ENCODE measurements at places on chromosomes 6 and 20.

GRCh38 chr20:44186674-44187053, 324 bp downstream of the JPH2 start:
- DNase-seq = no peak

GRCh38 chr6:43763812-43764522, 6.0 kb upstream of the VEGFA start:
- DNase-seq = no peak

GRCh38 chr6:7431674-7432390, 42.2 kb downstream of the RIOK1 start:
- DNase-seq = peak; percentile 48

GRCh38 chr6:39882531-39882899, 51.7 kb downstream of the MOCS1 start:
- peak; percentile 99 for DNase-seq

- no peak for DNase-seq
These were observed 249.4 kb downstream of the ATXN1 start for GRCh38 chr6:16511723-16512489.

- DNase-seq = no peak
These were observed 10.8 kb downstream of the NCOA5 start for GRCh38 chr20:46078954-46079353.

GRCh38 chr20:58711266-58712051, 18.9 kb downstream of the NPEPL1 start:
- DNase-seq = no peak

GRCh38 chr6:135071541-135071940, 16.9 kb upstream of the HBS1L start:
- DNase-seq = no peak

- DNase-seq = no peak
These were observed 10.6 kb downstream of the PGK2 start for GRCh38 chr6:49776444-49776843.

DNA sequence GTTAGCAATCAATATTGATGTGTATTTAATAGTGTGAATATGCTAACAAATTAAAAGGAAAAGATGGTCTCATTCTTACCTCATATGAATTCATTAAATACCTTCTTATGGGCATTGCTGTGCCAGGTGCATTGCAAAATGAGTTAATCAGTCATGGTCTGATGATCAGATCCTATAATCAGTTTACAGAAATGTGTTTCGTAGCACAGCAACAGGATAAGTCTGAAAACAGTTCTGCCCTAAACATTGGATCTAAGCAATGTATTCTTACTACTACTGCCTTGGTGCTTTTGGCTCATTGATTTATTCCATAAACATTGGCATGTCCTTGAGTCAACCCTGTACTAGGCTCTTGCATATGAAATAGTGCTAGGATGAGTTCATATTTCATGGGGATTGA, 417.0 kb upstream of the JAG1 start:
- no peak for DNase-seq

GRCh38 chr6:165842281-165842936, 179.4 kb upstream of the PDE10A start:
- DNase-seq = no peak

GRCh38 chr6:37554480-37554819, 54.8 kb upstream of the CCDC167 start:
- DNase-seq = no peak

- peak; percentile 73 for DNase-seq
These were observed 8.3 kb downstream of the CCM2L start for GRCh38 chr20:32018269-32019155.

DNA sequence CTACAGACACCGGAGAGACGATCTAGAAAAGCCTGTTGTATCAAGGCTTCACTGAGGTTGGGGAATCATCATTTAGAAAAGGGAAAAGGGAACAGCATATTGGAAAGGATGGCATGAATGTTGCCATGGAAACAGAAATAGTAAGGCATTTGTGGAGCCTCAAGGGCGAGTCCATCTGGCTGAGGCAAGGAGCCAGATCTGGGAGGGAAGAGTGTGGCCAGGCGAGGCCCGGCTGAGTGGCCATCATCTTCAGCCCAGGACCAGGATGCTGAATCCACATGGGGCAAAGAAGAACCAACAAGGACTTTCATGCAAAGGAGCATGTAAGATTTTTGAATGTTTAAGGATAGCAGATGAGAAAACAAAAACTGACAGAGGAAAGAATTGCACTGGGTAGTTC, 85.8 kb downstream of the MAP3K5 start:
- no peak for DNase-seq

- DNase-seq = no peak
These were observed 33.7 kb upstream of the SIRPA start for GRCh38 chr20:1861347-1861976.

- DNase-seq = peak; percentile 24
These were observed 154.3 kb downstream of the VEGFA start for GRCh38 chr6:43924222-43924702.

- DNase-seq = no peak
These were observed 995.8 kb upstream of the FLRT3 start for GRCh38 chr20:15333170-15333569.

- DNase-seq = no peak
These were observed 11.4 kb upstream of the SSTR4 start for GRCh38 chr20:23023621-23024177.

DNA sequence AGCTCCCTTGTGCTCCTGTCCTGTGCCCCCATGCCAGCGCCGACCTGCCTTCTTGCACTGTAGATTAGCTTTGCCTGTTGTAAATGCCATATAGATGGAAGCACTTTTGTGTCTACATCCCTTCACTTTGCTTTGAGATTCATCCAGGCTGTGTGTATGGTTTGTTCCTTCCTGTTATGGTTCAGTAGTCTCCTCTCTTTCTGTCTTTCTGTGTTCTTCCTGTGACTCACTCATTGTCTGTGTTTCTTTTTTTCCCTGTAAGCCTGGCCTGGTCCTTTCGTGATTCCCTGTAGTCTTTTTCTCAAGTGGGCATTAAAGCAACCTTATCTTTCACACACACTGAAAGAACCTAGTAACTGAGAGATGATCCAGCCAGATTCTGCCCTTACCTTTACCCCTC, 66.6 kb downstream of the JARID2 start:
- DNase-seq = no peak

DNA sequence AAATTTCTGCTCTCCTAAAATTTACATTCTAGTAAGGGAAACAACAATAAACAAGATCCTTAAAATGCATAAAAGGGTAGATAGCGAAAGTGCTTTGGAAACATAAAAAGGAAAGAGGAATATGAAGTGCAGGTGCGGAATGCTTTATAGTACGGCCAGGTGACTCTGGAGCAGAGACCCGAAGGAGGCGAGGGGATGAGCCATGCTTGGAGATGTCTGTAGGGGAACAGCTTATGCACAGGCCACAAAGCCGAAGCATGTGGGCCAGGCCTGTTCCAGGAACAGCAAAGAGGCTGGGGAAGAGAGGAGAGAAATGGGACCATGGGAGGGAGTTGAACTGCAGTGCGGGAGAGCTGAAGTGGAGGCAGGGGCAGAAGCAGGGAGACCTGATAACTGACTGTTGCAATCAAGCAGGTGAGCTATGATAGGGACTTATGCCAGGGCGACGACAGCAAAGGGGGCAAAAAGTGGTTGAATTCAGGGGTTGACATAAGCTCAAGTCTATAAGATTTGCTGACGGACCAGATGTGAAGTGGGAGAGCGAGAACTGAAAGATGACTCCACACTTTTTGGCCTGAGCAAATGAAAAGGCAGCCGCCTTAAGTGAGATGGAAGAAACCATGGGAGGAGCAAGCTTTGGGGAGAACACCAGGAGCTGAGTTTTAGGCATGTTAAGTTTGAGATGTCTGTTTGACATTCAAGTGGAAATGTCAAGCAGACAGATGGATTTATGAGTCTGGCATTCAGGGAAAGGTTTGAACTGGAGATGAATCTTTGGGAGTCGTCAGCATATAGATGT, 83.1 kb downstream of the CNBD2 start:
- no peak for DNase-seq

GRCh38 chr20:53916173-53916512, 154.3 kb downstream of the BCAS1 start:
- no peak for DNase-seq

- DNase-seq = no peak
These were observed 28.2 kb downstream of the ZFAND3 start for GRCh38 chr6:37847704-37848103.

DNA sequence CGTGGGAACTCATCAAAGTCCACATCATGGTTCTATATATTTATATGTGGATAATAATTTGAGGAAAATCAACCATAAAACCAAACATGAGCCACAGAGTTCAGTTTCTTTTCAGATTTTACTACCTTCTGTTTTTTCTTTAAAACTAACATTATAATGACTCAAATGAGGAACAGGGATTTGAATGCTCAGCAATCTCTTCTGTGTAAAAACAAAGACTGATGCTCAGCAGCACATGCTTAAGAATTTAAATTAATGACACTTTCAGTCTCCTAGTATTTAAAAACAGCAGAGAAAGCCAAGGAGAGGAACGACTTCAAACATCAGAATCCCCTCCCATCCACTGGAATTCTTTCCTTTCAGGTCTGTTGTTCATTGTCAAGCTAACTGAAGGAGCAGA, 72.7 kb downstream of the PSMG4 start:
- DNase-seq = no peak

GRCh38 chr6:26033941-26034354, 53.3 kb upstream of the HFE start:
- no peak for DNase-seq

- no peak for DNase-seq
These were observed 39.7 kb downstream of the ZC3H12D start for GRCh38 chr6:149445095-149445466.

DNA sequence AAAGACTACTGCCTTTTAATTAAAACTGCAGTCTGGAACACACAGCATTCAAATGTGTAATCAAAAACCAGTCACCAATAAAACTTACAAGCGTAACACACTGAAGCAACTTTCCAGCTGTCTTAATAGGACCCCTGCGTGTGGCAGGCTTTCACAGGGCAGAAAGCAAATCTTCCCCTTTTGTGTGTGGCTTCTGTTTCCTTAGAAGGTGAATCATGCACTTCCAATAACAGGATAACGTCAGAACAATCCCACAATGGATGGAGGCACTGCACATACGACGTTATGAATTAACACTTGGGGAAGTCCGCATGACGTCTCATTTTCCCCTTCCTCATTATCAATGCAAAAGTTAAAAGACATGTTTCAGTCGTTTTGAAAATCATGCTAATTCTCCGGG, 44.8 kb downstream of the INSM1 start:
- DNase-seq = no peak

DNA sequence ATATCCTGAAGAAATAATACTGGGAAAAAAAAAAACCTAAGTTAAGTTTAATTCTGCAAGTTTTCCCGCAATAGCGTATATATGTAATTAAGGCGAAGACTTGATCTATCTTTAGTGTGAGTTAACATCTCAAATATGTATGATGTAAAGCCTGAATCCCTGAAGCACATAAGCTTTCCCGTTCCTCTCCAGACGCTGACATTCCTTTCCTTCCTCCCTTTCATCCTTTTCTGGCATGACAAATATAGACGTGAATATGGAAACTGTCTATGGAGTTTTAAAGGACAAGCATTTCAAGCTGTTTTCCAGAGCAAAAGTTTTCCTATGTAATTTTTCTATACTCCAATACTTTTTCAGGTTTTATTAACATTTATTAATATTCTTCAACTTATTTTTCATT, 637.0 kb downstream of the COL12A1 start:
- peak; percentile 72 for DNase-seq

All from cardiac muscle cell (in vitro differentiated cells and primary cell).